ENCODE measurements at places on chromosomes 12 and 14.

GRCh38 chr14:25308244-25308643 is 258.3 kb upstream of the STXBP6 start:
- DNase-seq, result no peak

DNA sequence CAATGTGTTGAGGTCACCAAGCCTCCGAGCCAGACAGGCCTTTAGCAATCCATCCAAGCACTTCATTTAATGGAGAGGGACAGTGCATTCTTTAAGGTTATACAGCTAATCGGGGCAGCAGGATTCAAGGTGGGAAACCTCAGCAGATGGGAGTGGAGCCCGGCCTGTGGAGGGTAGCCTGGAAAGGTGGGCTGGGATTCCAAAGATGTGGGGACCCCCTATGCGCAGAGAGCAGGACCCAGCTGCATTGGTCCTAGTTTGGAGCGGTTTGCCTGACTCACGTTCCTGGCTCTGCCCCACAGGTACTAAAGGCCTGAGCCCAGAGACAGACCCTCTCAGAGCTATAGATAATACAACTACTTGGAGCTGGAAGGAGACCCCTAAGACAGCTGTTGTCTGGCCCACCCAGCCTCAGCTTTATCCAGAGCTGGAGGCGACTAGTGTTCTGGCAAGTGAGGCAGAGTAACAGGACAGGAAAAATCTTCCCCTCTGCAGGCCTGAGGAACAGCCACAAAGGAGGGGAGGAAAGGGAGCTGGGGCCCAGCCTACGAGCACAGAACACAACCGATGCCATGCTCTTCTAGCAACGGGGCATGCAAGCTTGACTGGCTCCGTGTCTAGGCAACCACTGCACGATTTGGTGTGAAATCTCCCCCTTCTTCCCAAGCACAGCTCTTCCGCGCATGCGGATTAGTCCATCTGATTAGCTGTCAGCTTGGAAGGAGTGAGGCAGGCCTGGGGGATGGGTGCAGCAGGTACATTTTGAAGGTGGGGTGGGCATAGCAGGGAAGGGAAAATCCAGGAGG is 1.1 kb upstream of the MYH7 start:
- DNase-seq, result no peak

DNA sequence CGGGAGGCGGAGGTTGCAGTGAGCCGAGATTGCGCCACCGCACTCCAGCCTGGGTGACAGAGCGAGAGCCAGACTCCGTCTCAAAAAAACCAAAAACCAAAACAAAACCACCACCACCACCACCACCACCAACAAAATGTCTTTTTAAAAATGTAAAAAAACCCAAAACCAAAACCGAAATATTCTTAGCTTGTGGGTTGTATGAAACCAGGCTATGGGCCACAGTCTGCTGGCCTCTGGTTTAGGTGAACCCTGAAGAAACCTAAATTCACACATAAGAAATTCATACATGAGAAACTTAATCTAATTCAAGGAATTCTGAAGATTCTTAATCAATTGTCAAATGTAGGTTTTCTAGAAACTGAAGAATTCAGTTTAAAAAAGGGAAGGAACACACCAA is 37.6 kb downstream of the INSM2 start:
- no peak for DNase-seq

DNA sequence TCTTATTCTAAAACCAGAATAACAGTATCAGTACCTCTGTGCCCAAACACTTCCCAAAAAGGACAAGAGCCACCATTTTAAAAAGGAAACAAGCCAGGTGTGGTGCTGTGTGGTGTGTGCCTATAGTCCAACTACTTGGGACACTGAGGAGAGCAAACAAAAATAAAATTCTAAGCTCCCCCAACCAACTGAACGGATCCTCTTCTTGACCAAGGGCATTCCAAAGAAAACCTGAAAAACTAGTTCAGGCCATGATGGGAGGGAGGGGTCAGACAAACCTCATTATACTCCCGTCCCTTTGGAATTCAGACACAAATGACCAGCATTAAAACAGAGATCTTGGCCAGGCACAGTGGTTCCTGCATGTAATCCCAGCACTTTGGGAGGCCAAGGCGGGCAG is 20.5 kb downstream of the SLC11A2 start:
- no peak for DNase-seq

- no peak for DNase-seq
Observed at GRCh38 chr12:10863512-10864218, 14.4 kb upstream of the PRR4 start.

DNA sequence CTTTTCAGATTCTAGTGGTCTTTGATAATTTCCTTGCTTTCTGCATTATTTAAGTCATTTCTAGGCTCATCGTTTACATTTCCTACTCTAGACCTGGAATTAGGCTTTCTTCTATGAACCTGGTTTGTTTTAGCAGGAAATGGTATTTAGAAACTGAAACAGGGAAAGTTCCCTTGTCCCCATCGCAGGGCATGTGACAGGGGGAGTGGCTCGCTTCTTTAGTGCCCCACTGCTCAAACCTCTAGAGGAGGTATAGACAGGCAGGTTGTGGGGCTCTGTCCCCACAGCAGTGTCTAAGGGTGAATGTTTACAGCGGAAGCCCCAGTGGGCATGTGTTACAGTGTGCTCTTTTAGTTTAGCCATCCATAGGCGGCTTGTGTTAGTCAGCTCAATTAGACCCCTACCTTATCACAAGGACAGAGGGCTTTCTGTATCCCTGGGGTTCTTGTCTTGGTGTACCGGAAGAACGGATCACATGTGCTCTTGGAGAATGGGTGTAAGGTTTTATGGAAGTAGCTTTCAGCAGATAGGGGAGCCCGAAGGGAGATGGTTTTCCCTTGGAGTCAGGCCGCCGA is 25.0 kb downstream of the IFT81 start:
- no peak for DNase-seq

DNA sequence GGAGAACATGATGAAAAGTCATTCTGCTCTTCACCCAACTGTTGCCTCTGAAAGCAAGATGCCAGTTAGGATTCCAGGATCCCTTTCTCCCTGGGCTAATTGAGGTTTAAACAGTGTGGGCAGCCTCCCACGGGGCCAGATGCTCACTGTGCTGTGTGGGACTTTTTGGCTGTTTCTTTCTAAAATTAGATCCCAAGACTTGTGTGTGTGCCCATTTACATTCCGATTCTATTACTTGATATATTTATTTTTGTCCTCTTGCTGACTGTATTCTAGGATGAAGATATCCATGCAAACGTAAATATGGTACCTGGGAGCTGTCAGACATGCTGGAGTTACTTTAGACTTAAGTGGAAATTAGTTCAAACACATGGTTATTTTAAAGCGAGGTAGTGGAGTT is 6.2 kb downstream of the IFT43 start:
- no peak for DNase-seq

- no peak for DNase-seq
Observed at GRCh38 chr12:30696103-30696408, 387 bp upstream of the IPO8 start.

GRCh38 chr14:79064214-79064613 is 894.0 kb downstream of the NRXN3 start:
- no peak for DNase-seq

DNA sequence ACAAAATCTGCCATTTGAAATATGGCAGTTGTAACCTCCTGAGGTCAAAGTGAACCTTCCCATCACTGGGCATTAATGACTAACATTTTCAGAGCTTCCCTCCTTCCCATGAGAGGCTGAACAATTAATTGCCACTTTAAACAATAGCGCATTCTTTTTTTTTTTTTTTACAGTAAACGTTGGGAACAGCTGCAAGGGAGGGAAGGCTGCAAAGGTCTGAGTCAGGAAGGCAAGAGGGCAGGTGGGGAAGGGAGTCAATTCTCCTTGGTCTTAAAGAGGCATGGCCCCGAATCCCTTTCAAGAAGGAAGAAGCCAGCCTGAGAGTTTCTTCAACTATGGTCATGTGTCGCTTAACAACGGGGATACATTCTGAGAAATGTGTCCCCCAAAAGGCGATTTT is 41.0 kb upstream of the PLEKHG3 start:
- DNase-seq, result no peak

- DNase-seq, result no peak
Observed at GRCh38 chr12:701896-702539, 38.8 kb upstream of the NINJ2 start.

GRCh38 chr12:63917864-63918799 is 73.6 kb downstream of the SRGAP1 start:
- DNase-seq, result no peak

DNA sequence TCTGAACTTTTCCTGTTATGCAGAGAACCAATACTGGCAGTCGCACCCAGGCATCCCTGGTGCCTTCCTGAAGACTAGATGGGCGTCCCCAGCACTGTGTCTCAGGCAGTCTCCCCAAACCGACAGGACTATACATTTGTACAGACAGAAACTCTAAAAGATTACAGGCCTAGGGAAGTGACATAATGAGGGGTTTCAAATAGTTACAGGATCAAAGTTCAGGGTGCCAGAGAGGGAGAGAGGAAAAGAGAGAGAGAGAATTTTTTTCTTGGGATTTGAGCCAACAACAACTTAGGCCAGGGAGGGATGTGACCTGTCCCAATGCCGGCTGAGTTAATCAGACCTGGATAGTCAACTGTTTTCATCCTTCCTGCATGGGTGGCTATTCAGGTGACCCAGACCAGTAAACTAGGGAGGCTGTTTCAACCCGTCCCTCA is 9.3 kb upstream of the GMFB start:
- no peak for DNase-seq

GRCh38 chr14:71749613-71750238 is 182.5 kb upstream of the RGS6 start:
- DNase-seq, result no peak

- no peak for DNase-seq
Observed at GRCh38 chr12:3335078-3335487, 155.9 kb upstream of the PRMT8 start.

- DNase-seq, result no peak
Observed at GRCh38 chr14:68143341-68143841, 323.8 kb downstream of the RAD51B start.

- no peak for DNase-seq
Observed at GRCh38 chr12:89155826-89156225, 196.5 kb downstream of the DUSP6 start.

DNA sequence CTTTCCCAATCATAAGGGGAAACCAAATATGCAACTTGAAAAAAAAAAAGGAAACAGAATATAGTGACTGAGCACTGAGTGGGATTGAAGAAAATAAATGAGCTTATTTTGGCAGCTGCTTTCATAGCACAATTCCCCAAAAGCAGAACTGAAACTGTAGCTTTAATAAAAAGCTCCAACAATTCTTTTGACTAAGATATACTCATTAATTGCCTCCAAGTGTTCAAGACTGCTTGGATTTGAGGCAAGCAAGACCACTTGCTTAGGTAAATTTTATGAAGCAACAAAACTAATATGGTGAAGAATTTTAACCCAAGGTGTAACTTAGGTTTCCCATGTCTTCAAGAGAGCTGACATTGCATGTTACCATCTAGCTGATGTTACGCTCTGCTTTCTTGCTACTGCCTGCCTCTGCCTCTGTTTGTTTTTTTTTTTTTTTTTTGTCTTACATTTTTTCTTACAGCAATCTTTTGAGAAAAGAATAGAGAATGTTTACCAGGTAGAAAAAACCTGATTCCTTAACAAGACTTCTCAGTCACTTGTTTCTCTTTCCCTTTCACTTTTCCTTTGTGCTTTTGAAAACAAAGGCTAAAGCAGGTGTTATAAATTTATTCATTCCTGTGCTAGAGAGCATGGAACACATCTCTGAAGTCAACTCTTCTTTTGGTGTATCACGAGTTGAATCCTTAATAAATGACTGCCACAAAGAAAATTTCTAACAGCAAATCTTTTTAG is 134.4 kb downstream of the BCAT1 start:
- no peak for DNase-seq

DNA sequence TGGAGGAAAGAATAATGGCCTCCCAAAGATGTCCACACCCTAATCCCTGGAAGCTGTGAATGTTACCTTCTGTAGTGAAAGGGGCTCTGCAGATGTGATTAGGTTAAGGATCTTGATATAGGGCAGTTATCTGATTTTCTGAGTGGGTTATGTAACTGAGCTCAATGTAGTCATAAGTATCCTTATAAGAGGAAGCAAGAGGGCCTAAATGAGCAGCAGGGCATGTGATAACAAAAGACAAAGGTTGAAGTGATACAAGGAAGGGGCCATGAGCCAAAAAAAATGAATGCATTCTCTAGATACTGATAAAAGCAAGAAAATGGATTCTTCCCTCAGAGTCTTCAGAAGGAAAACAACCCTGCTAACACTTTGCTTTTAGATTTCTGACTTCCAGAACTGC is 78.8 kb downstream of the OSBPL8 start:
- no peak for DNase-seq

DNA sequence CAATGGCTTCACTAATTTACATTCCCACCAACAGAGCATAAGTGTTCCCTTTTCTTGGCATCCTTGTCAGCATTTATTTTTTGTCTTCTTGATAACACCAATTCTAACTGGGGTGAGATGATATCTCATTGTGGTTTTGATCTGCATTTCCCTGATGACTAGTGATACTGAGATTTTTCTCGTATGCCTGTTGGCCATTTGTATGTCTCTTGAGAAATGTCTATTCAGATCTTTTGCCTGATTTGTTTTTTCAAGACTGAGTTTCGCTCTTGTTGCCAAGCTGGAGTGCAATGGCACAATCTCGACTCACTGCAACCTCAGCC is 4.7 kb upstream of the PLD4 start:
- DNase-seq, result no peak

DNA sequence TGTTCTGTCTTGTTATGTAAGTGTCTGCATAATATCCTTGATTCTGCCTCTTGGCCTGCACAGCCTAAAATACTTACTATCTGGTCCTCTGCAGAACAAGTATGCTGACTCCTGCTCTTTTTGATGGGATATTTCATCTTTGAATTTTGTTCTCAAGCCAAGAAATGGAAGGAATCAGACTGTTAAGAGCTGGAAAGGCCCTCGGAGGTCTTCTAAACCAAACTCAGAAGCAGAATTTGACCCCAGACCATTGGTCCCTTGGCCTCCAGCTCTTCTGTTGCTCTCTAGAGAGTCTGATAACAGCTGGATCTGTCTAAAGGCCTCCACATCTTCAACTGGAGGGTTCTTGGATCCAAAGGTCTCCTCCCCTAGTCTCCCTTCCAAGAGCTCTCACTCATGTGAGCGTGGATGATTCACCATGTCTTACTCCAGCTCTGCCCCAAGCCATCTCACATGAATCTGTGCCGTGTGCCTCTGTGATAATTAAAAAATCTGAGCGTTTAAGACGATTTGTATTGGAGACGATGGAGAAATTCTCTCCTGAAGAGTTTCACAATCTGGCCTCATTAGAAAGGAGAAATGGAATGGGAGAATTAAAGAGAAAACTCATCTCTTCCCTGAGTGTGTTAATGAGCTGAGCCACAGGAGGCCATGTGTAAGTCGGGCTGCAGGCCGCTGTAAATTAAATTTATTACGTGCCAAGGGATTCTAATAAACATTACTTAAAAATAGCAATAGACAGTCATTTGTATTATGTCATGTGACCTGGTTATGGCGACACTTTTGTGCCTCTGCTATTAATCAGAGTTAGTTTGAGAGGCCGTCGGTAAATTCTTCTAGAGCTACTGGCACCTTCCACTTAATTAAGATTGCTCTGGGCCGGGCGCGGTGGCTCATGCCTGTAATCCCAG is 15.4 kb upstream of the PRIMA1 start:
- DNase-seq, result no peak

DNA sequence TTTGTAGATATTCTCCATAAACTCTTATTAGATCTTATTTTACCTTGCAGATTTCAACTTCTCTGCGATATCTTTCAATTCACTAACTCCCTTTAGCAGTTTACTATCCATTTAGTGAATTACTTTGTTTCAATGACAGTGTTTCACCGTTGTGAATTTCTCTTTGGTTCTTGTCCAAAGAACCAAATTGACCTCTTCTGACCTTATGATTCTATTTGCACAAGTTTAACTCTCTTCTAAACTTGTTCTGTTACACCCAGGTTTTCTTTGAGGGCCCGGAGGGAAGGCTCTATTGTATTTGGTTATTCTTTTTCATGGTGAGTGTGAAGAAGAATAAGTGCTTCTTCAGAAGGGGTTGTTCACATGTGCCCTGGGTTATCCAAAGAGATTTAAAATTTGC is 186.7 kb downstream of the MON2 start:
- DNase-seq, result no peak

All from esophagus squamous epithelium (tissue), 5 donors.